Aorta (tissue), 5 donors: ENCODE measurements at places on chromosomes 1 and 21.

DNA sequence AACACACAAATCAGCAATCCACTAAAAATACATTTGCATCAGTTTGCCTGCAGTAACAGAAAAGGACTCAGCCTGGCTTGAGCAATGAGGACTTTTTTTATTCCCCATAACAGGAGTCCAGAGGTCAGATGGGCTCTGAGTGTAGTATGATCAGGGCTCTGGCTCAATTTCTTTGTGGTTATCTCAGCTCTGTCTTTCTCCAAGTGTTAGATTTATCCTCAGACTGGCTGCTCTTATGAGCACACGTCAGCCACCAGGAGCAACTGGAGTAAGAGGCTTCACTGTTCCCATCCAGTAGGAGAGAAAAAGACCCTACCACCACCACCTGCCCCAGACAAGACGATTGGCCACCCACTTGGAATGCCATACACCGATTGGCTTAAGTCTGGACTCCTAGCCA lies 36.2 kb upstream of the KLHDC7A start:
- no peak for DNase-seq

DNA sequence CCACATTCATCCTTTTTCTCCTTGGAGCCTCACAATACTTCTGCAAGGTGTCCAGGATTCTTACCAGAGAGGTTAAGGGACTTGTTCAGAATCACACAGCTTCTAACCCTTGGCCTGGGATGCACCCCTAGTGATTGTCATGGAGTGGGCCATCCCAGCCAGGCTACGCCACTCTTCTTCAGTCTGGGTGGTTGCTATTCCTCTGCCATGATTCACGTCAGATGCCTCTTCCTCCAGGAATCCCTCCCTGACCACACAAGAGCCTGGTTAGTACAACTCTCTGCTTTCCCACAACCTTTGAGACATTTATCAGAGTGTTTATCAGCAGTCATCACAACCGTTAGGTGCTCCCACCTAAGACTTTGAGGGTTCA lies 121.8 kb downstream of the EPHB2 start:
- no peak for DNase-seq

DNA sequence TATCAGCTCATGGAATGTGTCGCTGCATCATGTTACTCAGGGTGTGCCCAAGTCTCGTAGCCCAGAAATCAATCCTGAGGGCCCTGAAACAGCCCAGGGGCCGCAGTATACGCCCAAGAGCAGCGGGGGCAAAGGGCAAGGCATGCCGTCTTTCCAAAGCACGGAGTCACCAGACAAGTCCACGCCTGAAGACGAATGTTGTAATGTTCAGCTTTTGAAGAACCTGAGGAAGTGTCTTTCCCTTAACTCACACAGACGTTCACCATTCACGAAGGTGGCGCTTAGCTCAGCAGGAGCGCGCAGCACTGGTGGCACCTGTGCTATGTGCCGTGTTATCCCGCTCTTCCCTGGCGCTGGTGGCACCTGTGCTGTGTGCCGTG lies 18.8 kb upstream of the PWP2 start:
- DNase-seq = no peak

- no peak for DNase-seq
These were observed 111.3 kb downstream of the C1orf21 start for GRCh38 chr1:184497959-184498723.

DNA sequence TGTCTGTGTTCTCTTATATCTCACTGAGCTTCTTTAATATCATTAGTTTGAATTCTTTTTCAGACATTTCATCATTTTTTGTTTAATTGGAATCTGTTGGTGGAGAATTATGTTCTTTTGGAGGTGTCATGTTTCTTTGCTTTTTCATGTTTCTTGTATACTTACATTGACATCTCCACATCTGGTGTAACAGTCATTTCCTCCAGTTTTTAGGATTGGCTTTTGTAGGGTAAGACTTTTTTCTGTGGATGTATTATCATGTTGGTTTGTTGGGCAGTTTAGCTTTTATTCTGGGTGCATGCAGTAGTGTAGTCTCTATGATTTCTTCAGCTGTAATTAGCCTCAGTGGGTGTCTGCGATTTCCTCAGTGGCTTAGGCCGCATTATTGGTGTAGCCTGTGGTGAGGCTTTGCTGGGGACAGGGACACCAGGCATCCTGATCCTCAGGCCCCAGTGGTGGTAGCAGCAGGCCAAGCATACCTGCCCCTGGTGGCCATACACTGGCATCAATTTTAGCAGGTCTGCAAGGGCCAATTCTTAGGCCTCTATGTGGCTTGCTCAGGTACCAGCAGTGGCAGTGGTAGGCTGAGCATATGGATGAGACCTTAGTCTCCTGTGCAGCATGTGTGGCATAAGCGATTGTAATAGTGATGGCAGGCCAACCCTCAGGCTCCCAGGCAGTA lies 77.6 kb upstream of the SAMD13 start:
- DNase-seq = no peak

GRCh38 chr1:219958875-219959417 lies 30.6 kb upstream of the SLC30A10 start:
- DNase-seq = no peak

DNA sequence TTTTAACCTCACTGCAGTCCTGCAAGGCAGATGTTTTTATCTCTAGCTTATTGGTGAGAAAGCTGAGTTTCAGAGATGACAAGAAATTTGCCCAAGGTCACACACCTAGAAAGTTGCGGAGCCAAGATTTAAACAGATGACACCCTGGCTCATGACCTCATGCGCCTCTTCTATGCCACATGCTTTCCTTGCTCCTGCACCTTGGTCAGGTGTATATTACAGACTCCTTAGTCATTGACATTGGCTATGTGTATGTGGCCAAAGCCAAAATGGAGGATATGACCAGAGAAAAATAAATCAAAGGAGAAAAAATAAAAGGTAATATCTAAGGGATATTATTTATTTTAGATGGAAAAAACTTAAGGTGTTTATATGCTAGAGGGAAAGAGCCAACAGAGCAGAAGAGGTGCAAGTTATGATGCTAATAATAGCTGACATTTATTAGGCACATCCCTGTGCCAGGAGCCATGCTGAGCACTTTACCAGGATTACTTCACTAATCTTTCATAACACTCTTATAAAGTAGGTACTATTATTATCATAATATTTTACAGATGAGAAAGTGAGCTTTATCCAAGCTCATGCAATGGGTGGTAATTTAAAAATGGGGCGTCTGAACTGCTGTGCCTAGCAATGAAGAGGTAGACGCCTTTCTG lies 13.8 kb upstream of the MYOC start:
- no peak for DNase-seq

DNA sequence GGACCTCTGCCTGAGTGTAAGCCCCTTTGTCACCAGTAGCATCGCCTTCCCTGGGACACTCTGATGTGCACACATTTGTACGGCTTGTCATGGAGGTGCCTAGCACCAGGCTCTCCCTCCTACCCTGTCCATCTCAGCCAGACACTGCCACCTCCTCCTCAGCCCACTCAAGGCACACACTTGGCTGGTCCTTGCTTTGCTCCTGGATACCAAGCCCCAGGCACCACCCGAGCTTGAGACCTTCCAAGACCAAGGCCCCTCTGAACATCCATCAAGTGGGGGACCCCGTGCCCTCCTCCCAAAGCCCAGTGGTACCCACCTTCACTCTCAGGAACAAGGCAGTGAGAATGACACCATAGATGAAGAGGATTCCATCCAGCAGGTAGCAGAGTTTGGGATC lies 78.0 kb downstream of the CD247 start:
- no peak for DNase-seq

DNA sequence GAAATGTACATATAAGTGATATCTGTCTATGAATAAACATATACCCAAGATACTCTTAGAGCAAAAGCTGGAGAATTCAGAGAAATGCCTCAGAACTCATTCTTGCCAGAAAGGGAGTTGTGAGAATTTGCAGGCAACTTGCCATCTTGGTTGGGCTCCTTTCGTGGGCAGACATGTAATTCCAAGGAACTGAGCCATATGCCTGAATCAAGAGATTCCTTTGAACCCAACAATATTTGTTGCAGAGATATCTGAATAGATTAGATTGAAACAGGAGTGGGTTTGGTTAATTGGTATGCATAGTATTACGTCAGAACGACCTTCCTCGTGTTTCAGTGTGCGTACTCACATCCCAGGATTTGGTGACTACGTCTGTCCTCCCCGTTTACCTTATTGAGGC lies 67.0 kb downstream of the TGFB2 start:
- no peak for DNase-seq

GRCh38 chr1:12460121-12460520 lies 157.9 kb downstream of the DHRS3 start:
- DNase-seq = no peak

- DNase-seq = no peak
These were observed 609.2 kb downstream of the LMO4 start for GRCh38 chr1:87937831-87938395.

DNA sequence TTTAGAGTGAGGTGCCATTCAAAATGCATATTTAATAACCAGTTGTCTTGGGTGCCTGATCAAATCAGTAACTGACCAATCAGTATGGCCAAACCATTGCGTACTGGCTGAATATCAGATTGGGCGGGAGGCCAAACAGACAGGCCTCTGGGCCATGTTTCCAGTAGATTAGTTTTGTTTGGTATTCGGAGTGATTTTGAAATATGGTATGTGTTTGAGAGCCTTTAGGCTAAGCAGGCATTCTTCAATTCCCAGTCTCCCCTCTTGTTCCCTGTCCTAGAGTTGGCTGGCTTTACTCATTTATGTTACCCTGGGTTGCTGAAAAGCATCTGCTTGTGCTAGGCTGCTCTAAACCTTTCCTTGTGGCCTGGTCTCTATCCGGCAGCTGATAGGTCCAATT lies 80.1 kb downstream of the BACH1 start:
- no peak for DNase-seq

- no peak for DNase-seq
These were observed 302.7 kb downstream of the MRPL39 start for GRCh38 chr21:25304611-25305010.
